EH (cell line): ENCODE measurements at places on chromosomes 6 and 20.

DNA sequence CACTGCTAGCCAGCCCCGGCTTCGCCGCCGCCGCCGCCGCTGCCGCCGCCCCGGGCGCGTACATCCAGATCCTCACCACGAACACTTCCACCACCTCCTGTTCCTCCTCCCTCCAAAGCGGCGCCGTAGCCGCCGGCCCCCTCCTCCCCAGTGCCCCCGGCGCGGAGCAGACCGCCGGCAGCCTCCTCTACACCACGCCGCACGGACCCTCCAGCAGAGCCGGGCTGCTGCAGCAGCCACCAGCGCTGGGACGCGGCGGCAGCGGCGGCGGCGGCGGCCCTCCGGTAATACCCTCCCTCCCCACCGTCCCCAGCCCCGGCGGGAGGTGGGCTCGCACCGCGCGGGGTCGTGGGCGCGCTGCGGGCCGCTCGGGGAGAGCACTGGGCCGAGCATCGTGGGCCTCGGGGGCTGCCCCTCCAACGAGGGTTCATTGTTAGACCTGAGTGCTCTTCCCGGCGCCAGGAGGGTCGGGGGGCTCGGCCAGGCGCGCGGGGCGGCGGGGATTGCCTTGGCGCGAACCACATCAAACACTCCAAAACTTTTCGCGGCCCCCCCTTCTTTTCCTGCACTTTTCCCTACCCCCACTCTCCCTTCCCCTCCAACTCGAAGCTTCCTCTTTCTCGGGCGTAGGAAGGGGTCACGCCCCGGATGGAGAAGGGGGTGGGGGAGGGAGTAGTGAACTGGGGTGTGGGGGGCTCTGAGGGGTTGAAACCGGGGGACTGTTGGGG is 827 bp downstream of the E2F3 start:
- peak; percentile 52 for DNase-seq

- no peak for DNase-seq
Observed at GRCh38 chr6:97049253-97050011, 124.9 kb downstream of the KLHL32 start.

DNA sequence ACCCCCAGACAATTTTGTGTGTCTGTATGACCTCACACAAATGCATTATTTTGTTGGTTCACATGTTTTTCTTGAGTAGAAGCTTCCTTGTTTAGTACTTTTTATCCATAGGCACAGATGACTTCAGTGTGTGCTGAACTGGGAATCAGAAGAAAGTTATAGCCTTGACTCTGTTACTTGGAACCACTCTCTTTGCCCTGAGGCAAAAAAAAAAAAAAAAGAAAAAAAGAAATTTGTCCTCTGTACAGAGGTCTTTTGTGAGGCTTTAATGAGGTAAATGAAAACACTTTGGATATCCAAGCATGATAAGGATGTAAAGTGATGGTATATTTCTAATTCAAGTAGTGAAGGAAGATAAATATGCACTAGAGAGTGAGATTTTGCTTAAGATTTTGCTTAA is 51.9 kb downstream of the TRMT11 start:
- DNase-seq: peak; percentile 30

- DNase-seq: peak; percentile 25
Observed at GRCh38 chr6:45710304-45710821, 305.3 kb downstream of the CLIC5 start.

- DNase-seq: peak; percentile 53
Observed at GRCh38 chr6:31128093-31128676, 7.9 kb upstream of the CDSN start.

- DNase-seq: peak; percentile 47
Observed at GRCh38 chr6:147390909-147391536, 117.5 kb upstream of the SAMD5 start.

GRCh38 chr20:33578510-33578909 is 83.6 kb upstream of the C20orf144 start:
- DNase-seq: peak; percentile 62

- DNase-seq: no peak
Observed at GRCh38 chr20:35956616-35957015, 2.3 kb upstream of the SCAND1 start.

DNA sequence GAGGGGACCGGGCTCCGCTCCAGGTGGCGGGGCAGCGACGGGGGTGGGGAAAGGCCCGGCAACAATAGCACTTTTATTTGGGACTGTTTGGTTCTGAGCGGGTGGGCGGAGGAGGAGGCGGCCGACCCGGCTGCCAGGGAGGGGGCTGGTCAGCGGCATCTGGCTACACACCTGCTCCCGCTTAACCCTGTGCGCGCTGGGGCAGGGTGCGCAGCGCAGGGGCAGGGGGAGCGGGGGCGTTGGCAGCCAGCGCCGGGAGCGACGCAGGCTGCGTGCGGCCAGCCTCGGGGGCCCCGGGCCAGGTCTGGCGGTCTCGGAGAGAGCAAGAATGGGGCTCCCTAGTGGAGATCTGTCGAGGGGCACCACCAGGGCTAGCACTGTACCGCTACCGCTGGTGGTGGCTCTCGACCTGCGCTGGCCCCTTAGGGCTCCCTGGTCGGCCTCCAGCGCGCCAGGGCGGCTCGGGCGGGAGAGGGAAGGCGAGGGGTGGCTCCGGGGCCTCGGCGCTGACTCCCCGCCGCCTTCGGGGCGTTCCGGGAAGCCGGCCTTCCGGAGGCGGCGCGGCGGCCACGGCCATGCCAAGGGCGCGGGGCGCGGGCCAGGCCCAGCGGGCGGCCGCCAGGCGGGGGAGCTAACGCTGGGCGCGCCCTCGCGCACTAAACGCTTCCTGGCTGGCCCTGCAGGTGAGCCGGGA is 92.4 kb downstream of the NCR2 start:
- peak; percentile 40 for DNase-seq

- no peak for DNase-seq
Observed at GRCh38 chr6:158033751-158034702, 52.4 kb downstream of the SYNJ2 start.

- DNase-seq: no peak
Observed at GRCh38 chr20:10551732-10552724, 116.9 kb downstream of the SLX4IP start.

DNA sequence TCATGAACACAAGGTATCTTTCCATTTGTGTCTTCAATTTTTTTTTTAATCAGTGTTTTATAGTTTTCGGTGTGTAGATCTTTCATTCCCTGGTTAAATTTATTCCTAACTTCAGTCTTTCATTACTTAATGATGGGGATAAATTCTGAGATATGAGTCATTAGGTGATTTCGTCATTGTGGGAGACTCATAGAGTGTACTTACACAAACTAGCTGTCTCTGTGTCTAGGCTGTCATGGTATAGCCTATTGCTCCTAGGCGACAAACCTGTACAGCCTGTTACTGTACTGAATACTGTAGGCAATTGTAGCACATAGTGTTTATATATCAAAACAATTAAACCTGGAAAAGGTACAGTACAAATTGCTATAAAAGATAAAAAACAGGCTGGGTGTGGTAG is 42.1 kb downstream of the SMAP1 start:
- DNase-seq: peak; percentile 73

DNA sequence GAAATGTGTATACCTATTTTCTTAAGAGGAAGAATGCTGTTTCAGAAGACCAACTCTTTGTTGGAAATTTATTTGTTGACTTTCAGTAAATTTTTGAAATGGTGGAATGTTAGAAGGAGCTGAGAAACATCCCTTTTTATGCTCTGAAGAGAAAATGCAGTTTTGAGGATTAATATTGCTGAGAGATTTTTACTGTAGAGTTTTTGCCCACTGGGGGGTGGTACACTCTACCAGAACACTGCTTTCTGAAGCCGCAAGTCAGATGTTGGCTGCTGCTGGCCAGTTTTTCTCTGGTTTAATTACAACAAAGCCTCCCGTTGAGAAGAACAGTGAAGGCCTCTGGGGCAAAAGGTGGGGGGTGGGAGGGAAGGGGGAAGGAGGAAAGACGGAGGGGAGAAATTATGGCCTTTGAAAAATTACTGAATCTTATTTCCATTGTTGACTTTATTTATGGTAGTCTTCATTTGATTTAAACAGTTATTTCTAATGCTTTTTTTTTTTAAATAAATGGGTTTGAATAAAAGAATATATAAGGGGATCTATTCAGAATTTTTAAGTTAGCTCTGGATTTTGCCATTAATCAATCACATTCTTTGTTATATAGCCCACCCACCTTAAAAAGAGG is 3.0 kb downstream of the FLRT3 start:
- peak; percentile 36 for DNase-seq

DNA sequence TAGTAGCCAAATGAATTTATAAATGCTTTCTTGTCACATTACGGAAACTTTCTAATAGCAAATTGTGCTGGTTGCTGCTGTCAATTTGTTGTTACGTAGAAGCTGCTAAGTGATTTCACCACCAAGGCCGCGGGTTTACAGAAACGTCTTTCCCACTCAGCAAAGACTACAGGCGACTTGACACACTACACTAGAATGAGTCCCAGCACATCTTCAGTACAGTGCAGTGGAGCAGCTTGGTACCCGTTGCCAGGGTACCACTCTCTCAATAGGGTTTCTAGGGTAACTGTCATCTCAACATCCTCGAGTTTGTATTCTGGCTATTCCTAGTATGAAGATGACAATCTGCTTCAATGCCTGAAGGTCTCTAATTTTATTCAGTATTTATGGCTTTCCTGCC is 22.7 kb upstream of the ZDHHC14 start:
- no peak for DNase-seq

- peak; percentile 98 for DNase-seq
Observed at GRCh38 chr6:7312616-7313504, at the start of gene SSR1. Gene SSR1, minus strand, starts transcription at chr6:7313199. Its CDS starts 79 bp downstream, at chr6:7313120.

GRCh38 chr6:140346428-140346827 is 972.0 kb upstream of the CITED2 start:
- peak; percentile 93 for DNase-seq

DNA sequence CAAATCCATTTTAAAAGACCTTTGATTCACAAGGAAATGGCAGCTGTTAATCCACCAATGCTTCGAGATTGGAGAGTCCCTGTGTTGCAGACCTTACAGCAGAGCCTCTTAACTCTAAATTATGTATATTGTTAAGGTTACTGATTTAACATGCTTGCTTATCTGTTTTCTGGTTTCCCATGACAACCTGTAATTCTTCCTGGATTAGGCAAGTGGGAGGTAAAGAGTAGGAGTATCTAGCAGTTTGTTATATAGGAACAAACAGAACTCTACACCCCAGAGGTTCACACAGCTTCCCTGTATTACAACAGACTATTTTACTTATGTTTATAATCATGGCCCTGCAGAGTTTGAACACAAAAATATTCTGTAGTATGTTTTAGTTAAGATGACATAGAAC is 39.5 kb downstream of the NKX2-4 start:
- no peak for DNase-seq

GRCh38 chr20:59584278-59584925 is 19.9 kb upstream of the PHACTR3 start:
- DNase-seq: no peak

DNA sequence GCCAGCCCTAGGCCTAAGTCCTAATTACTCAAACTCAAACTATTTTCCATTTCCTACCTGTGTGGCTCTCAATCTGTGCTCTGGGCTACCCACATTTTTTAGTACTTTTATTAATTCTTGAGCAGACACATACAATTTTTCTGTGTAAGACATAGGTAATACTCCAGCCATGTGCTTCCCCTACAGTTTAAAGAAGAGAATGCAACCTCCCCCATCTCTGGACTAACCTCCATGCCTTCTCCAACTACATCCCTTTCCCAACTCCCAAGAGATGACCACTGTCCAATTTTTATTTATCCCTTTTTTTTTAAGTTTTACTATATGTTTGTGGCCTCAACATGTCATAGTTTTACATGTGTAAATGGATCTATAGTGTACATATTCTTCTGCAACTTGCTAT is 5.8 kb downstream of the HMGN4 start:
- DNase-seq: peak; percentile 31

DNA sequence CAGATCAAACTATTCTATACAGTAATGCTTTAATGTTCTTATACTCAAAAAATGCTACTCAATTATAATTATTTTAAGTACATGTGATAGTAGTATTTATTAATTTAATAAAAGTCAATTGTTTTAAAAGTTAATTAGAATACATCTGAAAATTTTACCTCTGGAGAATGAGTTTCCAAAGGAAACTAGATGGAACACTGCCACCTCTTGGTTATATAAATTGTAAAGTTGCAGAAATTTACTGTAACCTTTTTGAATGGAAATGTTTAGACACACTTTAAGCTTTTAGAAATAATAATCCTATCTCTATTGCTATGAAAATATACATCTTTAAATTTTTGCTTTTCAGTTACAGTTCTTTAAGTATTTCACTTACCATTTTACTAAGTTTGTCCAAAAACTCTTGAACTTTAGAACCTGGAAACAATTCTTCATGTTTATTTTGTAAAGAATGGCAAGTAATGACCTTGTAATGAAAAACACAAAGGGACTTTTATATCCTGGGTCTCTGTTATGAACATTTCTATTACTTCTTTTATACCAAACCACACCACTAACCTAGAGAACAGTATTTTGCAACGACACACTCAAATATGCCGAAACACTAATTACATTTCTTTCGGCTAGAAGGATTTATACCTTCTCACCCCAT is 10.9 kb upstream of the BMP5 start:
- peak; percentile 20 for DNase-seq

GRCh38 chr20:16147216-16147615 is 426.0 kb downstream of the KIF16B start:
- no peak for DNase-seq

DNA sequence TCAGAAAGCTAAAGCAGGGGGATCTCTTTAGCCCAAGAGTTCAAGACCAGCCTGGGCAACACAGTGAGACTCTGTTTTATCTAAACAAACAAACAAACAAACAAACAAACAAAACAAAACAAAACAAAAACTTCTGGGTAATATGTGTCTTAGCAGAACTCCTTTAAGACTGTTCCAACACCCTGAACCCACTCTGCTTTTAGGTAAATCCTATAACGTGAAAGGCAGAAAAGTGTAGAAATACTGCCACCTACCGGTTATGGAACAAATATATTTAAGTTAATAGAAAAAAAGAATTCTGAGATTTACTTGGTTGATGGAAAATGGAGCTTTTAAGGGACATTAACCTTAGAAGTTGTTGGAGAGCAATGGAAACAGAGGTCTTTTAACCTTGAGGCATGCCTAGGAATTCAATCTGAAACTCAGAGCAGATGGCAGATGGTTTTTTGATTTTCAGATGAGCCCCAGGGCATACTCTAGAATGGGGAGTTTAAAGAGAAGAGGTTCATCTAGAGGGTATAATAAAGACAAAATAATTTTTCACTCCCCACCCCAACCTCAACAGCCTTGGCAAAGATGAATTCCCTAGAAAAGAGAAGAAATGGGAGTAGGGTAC is 38.5 kb downstream of the SOD2 start:
- DNase-seq: peak; percentile 62

DNA sequence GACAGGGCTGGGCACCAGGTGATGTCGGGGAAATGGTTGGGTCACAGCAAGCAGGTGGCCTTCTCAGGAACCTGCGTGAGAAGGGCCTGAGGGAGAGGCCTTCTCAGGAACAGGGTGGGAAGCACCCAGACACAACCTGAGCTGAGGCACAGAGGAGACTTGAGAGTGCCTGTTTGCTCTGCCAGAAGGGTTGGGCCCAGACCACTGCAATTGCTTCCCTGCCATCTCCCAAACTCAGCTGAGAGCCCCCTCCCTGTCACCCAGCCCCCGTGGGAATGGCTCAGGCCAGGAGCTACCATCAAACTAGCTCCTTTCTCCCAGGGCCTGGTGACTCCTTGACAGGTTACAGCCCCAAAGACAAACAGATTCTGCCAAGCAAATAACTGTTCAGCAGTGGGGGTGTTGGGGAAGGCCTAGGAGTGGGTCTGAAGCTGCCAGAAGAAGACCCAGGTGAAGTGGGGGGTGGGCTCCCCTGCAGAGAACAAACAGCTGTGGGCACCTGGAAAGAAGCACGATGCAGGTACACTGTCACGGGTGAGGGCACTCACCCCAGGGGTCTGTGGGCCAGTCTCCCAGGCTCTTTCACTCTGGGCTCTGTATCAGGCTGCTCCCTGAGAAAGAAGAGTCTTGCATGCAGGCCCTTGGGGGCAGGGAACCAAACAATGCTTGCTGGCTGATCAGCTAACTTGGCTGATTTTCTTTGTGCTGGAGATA is 30.4 kb upstream of the SPDEF start:
- no peak for DNase-seq
